ENCODE measurements at places on chromosomes 11 and 22.
A peak's percentile ranks its signal among the peaks of the same experiment; 100 is the strongest.

DNA sequence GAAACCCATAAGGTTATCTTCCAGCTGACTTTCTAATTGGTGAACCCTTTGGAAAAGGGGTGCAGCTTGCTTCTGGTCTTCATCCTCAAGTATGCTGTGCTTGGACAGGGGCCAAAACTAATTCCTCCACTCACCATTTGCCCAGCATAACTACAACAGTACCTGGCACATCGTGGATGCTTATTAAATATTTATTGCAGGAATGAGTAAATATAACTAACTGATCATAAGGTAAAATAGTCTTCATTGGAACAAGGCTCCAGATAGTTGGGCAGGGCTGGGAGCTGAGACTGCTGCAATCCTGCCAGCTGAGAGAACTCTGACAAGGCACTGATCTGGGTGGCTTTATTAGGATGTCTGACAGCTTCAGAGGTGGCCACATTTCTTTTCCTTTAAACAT is 2.4 kb upstream of the SIDT2 start:
- DNase-seq, result no peak

GRCh38 chr22:34414467-34415440 is 494.5 kb upstream of the LARGE1 start:
- no peak for DNase-seq

GRCh38 chr22:31826443-31826842 is 72.6 kb downstream of the DEPDC5 start:
- no peak for DNase-seq

DNA sequence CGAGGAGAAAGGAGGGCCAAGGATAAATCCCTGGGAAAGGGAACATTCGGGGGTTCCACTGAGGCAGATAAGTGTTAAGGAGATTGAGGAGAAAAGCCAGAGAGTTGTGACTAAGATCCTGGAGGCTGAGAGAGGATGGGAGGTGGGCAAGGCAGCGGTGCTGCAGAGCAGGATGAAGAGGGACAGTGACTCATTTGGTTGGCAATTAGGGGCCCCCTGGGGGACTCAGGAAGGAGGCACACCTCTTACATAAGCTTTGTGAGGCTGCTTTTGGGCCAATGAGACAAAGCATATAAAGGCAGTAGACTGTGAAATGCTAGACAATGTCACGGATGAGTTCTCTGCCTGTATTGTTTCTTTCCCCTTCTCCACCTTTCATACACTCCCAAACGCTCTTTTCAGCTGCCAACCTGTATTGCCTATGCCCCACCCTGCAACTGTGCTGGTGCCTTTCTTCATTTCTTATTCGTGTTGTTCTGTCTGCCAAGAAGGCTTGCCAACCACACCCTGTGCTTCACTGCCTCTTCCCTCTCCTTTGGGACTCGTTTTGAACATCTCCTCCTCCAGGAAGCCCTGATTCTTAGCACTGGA is 246.8 kb upstream of the KIRREL3 start:
- no peak for DNase-seq

DNA sequence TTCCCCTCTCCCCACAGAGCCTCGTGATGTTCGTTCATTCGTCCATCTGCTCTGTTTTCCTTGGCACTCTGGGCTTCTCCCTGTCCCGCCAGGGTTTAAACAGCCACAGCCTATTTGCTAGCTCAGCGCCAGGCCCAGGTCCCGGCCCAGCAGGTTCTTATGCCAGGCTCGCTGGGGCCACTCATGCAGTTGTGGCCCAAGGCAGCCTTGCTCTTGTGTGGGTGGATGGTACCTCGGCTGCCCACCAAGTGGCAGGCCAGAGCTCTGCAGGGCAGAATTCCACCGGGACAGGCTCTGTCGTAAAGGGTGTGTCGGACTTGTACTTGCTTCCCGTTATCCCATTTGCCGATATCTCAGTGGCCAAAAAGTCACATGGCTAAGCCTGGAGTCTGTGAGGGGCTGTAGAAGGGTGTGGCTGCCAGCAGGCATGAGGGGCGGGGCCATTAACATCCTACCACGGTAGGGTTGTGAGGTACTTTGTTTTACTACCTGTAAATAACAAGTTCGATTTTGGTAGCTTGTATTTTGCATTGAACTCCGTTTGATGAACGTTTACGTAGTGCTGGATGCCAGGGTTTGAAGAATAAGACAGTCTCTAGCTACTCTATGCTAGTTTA is 7.9 kb downstream of the FAM118A start:
- DNase-seq, result peak; percentile 68

GRCh38 chr22:37999640-38000272 is 15.4 kb upstream of the SOX10 start:
- DNase-seq, result no peak

GRCh38 chr22:47710135-47710534 is 947.7 kb downstream of the TBC1D22A start:
- no peak for DNase-seq

DNA sequence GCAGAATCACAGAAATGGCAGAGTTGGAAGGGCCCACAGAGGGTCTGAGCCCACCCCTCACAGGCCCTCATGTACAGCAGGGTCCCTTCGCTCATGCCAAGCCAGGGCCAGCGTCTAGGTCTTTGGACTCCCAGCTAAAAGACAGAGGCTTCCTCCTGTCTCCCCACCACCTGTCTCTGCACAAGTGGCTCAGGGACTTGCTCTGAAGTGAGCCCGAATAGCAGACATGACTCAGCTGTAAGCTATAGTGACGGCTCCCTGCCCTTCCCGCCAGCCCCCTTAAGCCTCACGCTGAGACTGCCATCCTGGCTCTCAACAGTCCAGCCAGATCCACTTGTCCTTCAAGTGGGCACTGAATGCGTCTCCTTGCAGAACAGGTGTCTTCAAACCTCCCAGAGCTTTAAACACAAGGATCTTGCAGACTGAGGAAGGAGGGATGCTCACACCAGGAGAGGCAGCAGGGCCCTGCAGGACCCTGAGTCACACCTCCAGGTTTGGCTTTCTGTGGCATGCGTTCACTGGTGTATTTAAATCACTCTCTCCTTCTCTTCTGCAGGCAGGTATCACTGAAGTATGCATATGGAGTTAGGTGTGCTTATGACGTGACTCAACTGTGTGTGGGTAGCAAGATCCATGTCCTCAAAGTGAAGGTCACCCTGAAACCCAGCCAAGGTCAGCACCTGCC is 154.9 kb downstream of the CACNA1I start:
- DNase-seq, result no peak

DNA sequence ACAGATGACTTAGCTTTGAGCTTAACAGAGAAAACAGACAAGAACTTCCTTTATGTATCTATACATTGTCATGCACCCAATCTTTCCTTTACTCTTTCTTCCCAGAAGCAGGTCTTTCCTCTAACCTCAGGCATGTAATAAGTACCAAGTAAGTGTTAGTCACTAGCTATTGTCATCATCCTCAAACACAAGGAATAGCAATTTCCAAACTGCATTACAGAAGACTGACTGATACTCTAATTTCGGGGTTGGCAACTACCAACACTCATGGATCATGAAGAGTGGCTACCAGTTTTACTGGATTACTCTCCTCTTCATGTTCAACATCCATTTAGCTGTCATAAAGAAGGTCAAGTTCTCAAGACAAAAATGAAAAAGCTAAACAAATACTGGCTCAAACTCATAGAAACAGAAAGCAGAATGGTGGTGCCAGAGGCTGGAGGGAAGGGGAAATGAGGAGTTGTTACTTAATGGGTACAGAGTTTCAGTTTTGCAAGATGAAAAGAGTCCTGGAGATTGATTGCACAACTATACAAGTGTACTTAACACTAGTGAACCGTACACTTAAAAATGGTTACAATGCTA is 111.6 kb downstream of the SIK3 start:
- no peak for DNase-seq

DNA sequence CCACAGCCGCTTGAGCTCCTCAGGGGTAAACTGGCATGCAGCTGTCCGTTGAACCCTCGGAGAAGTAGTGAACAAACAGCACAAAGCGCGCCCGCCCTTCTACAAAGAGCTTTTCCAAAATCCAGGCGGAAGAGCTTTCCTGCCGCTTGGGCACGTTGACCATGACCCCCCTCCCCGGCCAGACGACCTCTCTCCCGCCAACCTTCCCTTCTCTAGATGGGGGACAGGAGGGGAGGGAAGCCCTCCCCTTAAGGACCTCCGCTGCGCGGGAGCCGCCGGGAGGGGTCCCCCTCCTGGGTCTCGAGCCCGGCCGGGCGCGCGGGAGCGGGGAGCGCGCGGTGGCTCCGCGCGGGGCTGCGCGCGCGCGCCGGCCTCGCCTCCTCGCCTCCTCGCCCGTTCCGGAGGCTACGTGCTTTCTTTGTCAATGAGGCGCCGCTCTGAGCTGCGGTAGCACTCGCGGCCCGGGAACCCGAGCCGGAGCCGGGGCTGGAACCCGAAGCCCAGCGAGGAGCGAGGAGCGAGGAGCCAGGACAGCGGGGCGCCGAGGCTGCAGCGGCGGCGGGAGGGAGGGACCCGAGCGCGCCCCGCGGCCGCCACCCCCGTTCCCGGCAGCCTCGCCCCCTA is 118.6 kb downstream of the HIPK3 start:
- DNase-seq, result no peak

GRCh38 chr11:20739107-20739506 is 69.7 kb downstream of the NELL1 start:
- DNase-seq, result no peak

DNA sequence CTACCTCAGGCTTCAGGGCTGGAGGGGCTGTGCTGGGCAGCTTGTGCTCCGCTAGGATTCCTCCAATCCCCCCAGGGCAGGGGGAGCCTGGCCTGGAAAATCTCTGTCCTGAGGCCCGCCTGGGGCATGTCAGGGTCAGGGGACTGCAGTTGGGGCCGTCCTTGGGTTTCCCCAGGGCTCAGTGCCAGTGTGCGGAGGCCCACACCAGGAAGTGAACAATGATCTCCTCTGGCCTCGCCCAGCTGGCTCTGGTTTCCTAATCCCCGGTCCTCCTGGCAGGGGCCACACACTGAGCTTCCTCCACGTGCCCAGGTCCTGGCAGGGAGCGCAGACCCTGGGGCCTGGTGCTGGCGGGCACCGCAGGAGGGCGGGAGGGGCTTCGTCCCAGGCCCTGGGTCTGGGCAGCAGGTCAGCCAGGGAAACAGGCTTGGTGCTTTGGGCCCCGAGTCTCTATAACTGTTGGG is 1.4 kb upstream of the MUC2 start:
- DNase-seq, result peak; percentile 56

GRCh38 chr22:27295040-27295439 is 506.5 kb downstream of the MN1 start:
- no peak for DNase-seq

DNA sequence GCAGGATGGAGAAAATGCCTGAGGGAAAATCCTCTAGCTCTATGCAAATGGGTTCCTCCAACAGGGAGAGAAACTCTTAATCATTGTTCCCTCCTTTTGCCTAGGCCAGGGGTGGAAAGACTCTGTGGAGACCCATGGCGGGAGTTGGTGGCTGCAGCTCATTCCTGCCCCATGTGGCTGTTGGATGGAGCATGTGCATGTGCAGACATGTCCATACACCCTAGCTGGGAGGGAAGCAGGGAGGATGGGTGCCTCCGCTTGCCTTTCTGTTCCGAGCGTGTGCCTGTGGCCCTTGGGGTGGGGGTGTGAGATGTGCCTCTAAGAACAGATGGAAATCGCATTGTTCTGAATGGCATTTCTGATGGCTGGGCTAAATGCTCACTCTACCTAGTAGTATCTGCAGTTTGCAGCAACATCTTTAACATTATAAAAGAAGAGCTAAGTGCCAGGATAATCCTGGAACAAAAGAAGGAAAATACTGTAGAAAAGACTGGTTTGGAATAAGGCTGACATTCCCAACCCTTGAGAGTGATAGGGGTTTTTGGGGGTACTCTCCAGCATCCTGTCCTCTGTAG is 31.7 kb downstream of the METTL15 start:
- no peak for DNase-seq
